ENCODE measurements at places on chromosomes 3 and 15.

- DNase-seq = no peak
Measured at GRCh38 chr3:39401983-39402382, 4.5 kb upstream of the RPSA start.

DNA sequence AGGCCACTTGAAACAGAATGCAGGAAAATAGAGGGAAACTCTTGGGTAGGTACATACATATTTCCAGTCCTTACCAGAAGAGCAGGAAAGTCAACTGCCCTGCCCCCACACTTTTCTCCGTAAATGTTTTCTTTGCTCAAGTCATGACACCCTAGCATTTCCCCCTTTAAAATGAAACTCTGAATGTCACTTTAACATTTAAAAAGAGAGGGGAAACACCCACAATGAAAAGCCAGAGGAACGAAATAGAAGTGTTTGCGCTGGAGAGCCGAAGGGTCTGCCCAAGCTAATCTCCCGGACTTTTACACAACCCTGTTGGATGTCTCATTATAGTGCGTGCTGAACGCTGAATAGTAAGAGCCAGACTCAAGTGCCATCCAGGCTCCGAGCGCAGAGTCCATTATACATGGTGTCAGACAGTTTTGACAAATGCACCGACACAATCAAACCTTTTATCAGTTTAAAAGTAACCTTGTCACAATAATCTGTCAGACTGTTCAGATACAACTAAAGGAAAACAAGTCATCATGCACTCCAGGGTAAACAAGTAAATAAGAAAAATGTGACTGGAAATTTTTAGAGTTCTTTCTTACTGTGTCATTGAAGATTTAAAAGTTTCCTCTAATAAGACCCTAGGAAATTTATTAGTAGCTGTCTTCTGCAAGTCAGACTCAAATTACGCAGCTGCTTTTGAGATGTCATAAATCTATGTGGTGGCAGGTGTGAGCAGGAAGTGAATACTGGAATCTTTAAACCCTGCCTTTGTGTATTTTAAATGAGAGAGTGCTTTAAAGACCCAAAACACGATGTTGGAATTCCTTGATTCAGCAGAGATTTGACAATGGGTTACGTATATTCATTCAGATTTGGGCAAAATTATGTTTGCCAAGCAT is 159.8 kb downstream of the RBMS3 start:
- DNase-seq = peak; percentile 78

GRCh38 chr3:62378921-62379320 is 5.6 kb upstream of the FEZF2 start:
- DNase-seq = no peak

DNA sequence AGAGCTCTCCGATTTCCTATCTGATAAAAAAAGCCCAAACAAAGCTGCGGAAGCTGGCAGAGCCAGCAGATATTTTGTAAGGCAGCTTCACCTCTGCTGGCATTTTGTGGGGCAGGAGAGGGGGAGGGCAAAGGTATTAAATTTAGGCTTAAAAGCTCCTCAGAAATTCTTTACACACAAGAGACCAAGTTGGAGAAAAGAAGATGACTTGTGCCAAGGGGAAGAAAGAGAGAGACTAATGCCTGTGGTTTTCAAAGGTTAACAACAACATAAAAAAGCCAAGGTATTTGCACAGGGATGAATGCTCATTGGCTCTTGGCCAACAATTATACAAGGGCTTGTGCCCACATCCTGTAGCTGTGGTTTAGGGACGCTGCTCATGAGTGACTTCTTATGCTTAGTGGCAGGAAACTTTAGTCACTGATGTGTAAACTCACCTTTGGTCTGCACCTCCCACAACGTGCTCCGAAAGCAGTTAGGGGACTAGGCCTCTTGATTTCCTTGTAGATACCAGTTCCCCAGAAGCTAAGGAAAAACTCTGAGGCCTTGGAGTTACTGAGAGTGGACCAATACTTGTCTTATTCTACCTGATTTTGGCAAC is 152.9 kb downstream of the TPRG1 start:
- DNase-seq = peak; percentile 89

DNA sequence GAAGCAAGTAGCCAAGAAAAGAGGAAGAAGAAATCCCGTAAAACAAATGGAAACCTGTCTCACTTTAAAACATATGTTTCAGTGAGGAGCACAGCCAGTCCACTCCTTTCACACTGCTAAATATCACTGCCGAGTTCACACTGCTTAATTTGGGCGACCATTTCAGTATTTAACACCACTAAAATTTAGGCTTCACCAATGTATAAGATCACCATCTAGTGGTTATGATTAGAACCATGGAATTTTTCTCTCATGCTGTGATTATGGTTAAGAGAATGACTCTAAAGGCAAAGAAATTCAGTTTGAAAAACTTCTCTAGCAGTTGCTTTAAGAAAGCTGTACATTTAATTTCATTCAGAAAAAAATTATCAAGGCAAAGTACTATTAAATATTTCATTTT is 16.6 kb downstream of the SLC4A7 start:
- DNase-seq = no peak

GRCh38 chr15:87477737-87478686 is 778.5 kb downstream of the NTRK3 start:
- DNase-seq = peak; percentile 55

DNA sequence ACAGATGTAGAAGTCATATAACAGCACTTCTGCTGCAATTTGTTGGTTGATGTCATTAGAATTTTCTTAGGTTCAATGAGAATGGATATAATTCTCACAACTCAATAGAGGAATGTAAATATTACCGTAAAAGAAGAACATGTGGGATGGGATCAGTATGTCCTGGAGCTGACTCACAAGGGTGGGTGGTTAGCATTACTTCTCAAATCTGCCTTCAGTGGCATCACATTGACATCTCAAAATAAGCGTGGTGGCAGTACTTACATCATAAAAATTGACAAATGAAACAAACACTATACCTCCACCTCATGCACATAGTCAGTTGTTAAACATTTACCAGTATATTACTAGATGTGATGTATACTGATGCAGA is 1068.0 kb upstream of the CADM2 start:
- no peak for DNase-seq

DNA sequence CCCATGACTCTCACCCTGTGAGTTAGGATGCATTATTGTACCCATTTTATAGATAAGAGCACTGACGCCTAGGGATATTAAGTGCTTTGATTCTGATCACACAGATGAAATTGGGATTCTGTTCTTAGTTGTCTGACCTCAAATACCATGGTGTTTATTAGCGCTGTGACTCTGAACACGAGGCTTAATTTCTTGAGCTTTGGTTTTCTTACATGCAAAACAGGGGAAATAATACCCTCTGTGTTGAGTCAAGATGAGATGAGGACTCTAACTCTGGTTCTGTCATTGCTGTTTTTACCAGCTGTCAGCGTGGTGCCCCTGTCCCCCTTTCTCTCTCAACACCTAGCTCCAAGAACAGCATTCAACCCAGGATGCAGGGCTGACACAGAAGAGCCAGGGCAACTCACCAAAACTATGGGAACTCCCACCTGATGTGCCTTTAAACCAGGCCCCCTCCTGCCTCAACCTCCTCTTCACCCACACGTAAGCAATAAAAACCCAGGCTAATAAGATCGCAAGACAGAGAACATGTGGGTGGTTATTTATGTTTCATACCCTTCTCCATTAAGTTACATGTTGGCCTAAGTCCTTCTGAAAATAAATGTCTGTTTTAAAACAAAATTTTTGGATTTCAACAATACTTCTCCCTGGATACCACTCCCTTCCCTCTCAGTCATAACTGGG is 100.1 kb upstream of the SPATA12 start:
- DNase-seq = no peak

- no peak for DNase-seq
Measured at GRCh38 chr3:103786296-103786695, 1351.5 kb downstream of the ZPLD1 start.

GRCh38 chr15:95501865-95502264 is 828.6 kb upstream of the NR2F2 start:
- no peak for DNase-seq

DNA sequence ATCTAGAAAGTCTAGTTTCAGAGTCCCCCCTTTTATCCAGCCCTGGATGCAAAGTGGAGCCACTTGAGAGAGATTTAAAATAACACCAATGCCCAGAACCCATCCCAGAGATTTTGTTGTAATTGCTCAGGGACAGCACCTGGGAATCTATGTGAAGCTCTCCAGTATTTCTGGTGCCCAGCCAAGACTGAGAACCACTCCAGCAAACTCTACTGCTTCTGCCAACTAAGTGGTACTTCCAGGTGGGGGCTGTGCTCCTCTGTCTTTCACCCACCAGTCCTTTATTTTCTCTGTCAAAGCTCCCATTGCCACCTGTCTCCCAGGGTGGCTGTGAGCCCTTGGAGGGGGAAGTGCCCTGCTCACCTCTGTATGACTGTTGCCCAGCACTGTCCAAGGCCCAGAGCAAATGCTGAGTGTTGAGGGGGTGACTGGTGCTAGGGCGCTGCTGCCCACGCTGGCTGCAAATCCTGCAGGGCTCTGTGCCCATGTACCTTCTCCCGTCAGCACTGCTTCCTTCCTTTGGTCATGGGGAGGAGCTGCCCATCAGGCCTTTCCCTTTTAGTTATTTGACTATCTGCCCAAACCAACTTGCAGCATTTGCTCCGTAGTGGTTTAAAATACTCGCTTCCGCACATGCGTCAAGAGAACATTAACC is 9.4 kb downstream of the CLSTN2 start:
- peak; percentile 48 for DNase-seq

DNA sequence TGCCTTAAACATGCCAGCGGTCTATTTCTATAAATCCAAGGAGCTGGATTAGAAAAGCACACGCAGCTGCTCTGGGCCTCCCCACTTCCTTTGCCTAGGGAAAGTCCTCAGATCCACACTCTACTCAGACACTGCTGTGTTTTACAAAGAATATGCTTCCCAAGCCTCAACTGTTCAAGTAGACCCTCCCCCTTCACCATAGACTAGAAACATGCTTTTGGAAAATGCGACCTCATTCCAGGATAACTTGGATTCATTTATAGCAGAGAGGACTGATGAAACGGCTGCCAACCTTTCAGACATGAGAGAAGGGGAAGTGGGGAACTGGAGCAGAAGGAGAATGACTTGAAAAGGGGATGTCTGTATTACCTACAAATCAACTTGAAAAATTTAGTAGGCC is 64.0 kb downstream of the P3H2 start:
- no peak for DNase-seq

- DNase-seq = no peak
Measured at GRCh38 chr3:152084441-152085158, 184.1 kb upstream of the MBNL1 start.

DNA sequence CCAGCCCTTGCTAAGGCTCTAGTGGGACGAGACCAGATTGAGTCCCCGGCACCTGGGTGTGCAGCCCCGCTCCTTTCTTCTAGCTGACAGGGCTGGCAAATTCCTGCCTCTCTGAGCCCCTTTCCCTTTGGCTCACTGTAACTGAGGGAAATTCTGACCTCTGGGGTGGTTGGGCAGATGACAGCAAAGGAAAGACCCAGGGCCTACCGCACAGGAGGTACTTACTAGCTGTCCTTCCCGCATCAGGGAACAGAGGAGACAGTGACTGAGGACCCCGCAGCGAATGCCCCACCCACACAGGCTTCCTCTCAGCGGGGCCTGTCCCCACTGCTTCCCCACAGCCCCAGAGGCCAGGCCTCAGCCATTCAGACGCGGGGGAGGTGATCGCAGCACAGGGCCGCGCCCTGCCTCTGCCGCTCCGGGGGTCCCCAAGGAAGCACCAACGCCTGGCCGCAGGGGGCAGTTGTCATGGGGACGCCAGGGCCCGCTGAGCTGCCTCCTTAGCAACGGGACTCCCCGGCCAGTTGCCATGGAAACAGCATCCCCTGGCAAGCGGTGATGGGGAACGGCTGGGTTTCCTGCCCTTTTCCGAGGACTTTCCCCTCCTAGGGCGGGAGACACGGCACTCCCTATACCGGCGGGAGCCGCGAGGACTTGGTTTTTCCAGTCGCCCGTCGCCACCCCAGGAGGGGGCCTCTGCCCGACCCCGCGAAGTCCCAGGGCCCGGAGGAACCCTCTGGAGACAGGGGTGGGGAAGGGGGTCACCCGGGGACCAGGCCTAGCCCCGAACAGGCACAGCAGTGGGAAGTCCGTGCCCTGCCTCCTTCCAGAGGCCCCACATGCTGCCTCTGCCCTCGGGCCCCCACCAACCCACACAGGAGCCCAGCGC is 50.1 kb downstream of the HCN4 start:
- no peak for DNase-seq

- DNase-seq = no peak
Measured at GRCh38 chr3:100023595-100023994, 90.7 kb downstream of the FILIP1L start.

DNA sequence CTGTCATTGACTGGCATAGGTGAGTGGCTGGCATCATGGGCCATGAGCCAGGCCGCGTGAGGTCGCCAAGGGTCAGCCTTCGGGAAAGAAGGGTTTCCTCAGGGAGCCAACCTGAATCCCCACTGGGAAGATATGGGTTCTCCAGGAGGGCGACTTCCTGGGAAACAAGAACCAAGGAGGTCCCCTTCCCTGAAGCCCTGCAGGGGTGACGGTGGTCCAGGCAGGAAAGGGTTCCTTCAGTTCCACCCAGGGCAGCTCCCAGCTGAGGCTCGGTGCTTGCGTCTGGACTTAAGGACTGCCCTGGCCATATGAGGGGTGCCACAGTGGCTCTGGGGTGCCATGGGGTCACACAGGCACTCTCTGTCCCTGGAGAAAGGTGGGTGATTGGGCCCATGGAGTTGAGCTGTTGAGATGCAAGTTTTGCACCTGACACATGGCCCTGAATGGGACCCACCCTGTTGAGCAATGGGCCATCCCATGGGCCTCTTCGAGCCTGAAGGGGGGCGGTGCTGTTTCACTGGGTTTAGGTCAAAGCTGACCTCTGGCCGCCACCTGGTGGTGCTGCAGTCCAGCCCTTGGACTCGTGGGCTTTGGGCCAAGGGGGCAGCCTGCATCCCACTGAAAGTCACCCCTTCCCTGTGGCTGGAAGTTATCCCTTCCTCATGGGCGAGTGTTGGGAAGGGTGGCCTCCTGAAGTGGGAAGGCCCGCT is 228.1 kb downstream of the SNRPN start:
- no peak for DNase-seq

DNA sequence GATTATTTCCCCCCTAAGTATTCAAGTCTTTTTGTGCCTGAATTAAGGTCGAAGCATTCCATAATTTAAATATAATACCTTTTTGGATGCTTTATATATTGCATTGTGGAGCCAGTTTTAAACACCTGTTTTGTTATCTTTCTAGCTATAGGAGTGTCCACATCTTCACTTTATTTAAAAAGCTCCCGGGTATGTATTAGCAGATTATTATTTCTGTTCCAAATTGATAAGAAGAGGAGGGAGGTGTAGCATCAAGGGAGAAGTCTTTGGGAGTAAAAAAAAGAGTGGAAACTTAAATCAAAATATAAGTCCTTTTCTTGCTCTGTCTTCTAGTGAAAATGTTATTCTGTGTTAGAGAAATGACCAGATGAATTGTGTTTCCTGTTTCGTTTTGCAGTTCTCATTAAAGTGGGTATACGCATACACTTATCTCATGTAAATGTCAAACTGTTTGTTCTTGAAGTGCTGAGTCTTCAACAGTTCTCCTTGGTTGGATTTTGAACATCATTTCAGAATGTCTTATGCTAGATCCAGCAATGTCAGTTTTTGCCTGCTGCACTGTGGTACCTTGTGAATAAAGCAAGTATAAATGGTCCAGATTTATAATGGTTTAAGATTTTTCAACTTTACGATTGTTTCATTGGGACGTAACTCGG is 105.8 kb downstream of the FNDC3B start:
- DNase-seq = no peak

All from NCI-H2029 (cell line).